ENCODE measurements at places on chromosomes 12 and 14.

DNA sequence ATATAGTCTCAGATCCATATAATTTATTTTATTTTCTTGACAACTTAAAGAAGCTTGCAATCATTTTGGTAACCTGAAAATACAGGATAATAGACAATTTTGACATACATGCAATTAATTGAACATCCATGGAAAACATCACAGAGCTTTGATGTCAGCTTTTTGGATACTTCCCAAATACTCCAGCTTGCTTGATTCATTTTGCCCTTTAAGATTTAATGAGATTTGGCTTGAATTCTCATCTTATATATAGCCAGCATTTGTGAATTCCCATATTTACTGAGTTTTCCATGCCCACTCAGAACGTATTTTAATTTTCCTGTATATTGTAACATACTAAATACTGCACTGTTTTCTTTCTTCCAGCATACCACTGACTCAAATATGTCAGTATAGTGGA, 803.0 kb upstream of the MGAT4C start:
- DNase-seq: no peak

GRCh38 chr14:90345239-90345557, 13.5 kb upstream of the NRDE2 start:
- no peak for DNase-seq

DNA sequence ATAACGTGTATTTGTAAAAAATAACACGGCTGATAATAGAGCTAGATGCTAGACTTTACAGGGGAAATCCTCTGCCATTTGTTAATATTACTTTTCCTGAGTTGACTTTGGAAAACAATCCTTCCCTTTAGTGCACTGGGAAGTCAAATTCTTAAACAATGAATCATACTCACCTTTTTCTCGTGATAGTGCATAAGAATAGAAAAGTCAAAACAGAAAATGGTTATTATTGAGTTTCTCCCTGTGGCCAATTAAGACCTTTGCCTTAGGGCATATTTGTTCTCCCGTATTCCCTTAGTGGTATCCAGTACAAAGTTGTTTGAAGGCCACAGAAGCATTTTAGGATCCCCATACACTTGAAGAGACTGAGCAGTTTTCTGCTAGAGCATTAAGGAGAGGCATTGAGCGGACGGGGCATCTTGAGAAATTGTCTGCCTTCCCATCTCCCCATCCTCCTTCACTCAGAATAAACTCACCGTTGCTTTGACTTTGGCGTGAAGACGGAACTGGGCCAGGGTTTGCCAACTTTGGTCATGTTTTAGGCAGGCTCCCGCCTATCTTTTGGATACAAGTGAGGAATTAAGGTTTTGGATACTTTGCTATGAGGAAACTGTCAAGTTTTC, 171.3 kb downstream of the TMTC2 start:
- no peak for DNase-seq

DNA sequence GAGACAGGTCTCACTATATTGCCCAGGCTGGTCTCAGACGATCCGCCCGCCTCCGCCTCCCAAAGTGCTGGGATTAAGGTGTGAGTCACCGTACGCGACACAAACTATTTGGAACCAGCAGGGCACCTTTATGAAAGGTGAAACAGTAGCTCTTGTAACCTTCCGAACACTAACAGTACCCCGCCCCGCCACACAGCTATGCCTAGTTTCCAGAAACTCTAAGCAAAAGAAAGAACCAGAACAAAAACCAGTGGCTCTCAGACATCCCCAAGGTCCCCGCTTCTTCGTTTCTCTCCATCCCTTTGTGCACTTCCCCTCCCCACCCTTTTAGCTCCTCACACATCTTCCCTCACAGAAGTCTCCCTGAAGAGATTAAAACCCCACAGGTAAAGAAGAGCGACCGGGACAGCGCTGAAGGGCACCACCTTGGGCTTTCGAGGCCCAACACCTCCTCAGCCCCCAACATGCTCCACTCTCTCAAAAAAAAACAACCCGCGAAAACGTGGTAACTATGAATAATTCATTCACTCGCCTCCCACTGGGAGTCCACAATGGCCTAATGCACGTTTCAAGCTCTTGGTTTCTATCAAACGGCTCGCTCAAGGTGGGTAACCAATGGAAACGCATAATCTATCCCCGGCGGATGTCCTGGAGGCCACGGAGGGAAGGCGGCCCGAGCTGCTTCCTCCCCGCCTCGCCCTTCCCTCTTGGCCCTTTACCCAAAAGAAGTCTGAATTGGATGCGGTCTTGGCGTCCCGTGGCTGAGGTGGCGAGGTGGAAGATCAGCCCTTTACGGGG, 877 bp downstream of the BAG5 start:
- DNase-seq: peak; percentile 23

GRCh38 chr14:63011623-63012022, 33.6 kb downstream of the KCNH5 start:
- no peak for DNase-seq

DNA sequence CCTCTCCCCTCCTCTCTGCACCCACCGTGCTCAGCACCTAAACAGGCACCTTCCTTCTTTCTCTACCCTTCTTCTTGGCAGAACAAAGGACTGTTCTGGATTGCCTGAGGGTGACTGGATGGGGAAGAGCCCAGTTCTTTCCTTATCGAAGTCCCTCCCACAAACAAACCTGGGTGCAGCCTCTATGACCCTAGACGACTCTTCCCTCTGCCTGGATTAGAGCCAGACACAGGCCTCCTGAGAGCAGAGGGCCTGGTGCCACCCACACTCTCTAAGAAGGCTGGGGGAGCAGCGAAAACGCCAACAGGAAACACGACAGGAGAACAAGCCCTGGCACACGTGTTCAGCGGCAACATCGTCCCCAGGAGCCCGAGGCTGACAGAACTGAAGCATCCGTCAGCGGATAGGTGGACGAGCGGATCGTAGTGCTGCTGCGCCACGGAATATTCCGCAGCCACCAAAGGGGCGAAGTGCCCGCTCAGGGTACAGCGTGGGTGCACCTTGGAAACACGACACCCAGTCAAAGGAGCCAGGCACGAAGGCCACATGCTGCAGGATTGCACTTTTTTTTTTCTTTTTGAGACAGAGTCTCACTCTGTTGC, 38.0 kb downstream of the RIMBP2 start:
- no peak for DNase-seq

- no peak for DNase-seq
Observed at GRCh38 chr12:48786591-48787544, 2.0 kb downstream of the ADCY6 start.

- no peak for DNase-seq
Observed at GRCh38 chr12:84542289-84542688, 370.3 kb downstream of the SLC6A15 start.

All from CD4-positive, alpha-beta T cell treated with Interleukin-17A for 4 hours (primary cell).